ENCODE measurements at places on chromosomes 5 and 9.

GRCh38 chr5:89546657-89547056 is 663.7 kb upstream of the MEF2C start:
- DNase-seq: no peak

DNA sequence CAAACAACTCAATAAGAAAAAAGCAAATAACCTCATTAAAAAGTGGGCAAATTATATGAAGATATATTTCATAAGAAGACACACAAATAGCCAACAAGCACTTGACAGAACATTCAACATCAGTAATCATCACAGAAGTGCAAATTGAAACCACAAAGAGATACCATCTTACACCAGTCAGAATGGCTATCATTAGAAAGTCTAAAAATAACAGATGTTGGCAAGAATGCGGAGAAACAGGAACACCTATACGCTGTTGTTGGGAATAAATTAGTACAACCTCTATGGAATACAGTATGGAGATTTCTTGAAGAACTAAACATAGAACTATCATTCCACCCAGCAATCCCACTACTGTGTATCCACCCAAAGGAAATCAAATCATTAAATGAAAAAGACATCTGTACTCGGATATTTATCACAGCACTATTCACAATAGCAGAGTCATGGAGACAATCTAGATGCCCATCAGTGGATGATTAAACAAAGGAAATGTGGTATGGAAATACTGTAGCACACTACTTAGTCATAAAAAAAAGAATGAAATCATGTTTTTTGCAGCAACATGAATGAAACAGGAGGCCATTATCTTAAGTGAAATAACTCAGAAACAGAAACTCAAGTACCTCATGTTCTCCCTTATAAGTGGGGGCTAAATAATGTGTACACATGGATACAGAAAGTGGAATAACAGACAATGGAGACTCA is 106.8 kb upstream of the FST start:
- no peak for DNase-seq

DNA sequence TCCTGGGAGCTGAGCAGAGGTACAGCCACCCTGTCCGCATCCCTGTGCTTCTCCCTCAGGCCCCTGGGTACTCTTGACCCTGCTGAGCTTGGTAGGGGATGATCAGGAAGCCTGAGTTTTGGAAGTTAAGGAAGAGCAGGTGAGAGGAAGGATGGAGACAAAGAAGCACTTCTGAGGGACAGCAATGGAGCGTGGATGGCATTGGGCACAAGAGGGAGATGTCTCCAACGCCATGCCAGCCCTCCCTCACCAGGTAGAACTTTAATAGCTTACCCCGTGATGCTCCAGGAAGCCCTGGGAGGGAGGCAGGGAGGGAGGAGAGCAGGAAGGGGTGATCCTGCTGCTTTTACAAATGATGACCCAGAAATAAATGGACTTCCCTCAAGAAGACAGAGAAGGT is 29.9 kb upstream of the SMU1 start:
- DNase-seq: no peak

GRCh38 chr5:174545926-174546325 is 178.5 kb upstream of the MSX2 start:
- no peak for DNase-seq

DNA sequence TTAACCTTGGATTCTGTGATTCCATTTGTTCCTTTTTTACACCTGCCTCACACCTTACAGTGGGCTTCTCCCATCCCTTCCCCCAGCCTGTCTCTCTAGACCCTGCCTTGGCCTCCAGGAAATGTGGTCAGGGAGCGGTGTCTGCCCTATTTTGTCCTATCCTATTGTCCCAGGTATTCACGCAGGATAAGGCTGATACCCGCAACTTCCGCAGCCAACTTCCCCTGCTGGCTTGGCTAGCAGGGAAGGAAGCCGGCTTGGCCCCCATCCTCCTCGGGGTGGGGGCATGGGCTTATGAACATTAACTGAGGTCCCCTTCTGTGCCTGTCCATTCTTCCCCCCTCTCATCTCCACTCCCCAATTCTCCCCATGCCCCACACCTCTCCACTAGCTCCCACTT is 3.5 kb downstream of the CSF1R start:
- DNase-seq: no peak

GRCh38 chr9:72315089-72315509 is 49.9 kb downstream of the ZFAND5 start:
- peak; percentile 61 for DNase-seq

DNA sequence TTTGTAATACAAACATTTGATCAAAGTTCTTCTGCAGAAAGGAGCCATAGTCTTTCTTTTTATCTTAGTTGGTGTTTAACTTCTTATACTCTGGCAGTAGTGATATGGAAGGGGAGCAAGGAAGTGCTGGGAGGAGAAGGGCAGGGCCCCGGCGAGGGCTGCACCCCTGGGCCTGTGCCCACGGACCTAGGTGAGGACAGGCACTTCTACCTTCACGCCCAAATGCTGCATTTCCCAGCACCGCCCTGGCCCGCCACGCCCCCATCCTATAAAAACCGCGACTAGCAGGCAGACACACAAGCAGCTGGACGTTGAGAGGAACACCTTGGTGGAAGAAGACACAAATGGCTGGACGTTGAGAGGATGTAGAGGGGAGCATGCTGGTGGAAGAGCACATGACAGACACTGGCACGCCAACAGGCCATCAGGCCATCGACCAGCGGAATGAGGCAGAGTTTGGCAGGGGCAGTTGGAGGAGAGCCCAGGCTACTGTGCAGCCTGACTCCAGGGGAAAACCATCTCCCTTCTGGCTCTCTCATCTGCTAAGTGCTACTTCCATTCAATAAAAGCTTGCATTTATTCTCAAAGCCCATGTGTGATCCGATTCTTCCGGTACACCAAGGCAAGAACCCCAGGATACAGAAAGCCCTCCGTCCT is 81.5 kb upstream of the C9orf72 start:
- DNase-seq: no peak

- DNase-seq: no peak
These were observed 388.0 kb upstream of the IRX2 start for GRCh38 chr5:3139499-3139931.

GRCh38 chr9:7342229-7342628 is 457.3 kb downstream of the DMAC1 start:
- no peak for DNase-seq

All from DMS79 (cell line).